ENCODE measurements at places on chromosomes 5 and 9. TPM values are rescaled to one million over a fixed set of nuclear protein-coding genes. Genes with fewer than 3 reads are reported as not detected.

MCC gene
- 29.4 TPM for polyA plus RNA-seq

GRXCR2 gene
- not detected for polyA plus RNA-seq

- no peak for DNase-seq
Observed at GRCh38 chr5:66542711-66543110, 53.5 kb upstream of the MAST4 start.

GRCh38 chr5:138849439-138849838 is 25.7 kb downstream of the LRRTM2 start:
- DNase-seq, result no peak

GRCh38 chr5:124341066-124341858 is 405.2 kb downstream of the ZNF608 start:
- no peak for DNase-seq

All from renal pelvis (tissue), 12 donors.